ENCODE measurements at places on chromosomes 4 and X.
A peak's percentile ranks its signal among the peaks of the same experiment; 100 is the strongest.

DNA sequence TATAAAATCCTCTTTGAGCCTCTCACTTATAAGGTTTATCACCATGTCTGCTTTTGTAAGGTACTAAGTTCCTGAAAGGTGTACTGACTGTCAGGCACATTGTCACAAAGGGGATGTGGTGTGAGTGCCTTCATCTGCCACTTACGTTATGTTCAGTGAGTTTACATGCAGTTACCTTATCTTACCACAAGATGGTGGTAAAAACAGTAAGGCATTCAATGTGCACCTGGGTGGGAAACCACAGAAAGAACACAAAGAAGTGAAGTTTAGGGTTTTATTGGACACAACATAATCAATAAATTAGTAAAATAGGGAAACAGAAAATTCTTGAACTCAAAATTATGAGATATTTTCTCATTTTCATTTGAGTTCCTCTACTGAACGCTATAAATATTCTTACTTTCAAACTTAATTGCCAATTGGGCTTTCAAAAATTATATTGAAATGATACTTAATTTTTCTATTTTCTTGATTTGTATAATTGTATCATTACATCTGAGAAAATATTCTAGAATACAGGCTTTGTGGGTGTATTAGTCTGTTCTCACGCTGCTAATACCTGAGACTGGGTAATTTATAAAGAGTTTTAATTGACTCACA lies 650.8 kb downstream of the PCDH7 start:
- no peak overlapping the region for H3K27ac ChIP-seq
- peak; percentile 47 for DNase-seq
- H3K27me3 ChIP-seq = no peaks in the 10 kb centered on the region
- no peaks in the 10 kb centered on the region for H3K4me1 ChIP-seq
- no peak overlapping the region for H3K4me3 ChIP-seq

DNA sequence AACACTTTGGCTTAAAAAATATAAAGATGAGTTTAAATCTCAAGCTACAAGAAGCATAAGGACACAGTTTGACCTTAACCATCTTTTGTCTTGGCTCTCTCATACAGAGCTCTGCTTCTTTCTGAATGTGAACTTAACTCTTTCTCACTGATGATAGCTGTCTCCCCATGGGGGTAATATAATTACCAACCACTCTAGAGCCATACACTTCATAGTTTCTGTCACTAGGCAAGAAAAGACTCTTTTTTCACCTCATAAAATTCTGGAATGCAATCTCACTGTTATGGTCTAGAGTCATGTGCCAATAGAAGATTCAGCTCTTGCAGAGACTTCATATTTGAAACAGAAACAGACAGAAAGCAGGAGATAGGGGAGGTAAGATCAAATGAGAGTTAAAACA lies 481.7 kb upstream of the AGA start:
- H3K4me1 ChIP-seq = no peaks in the 10 kb centered on the region
- no peaks in the 10 kb centered on the region for H3K27me3 ChIP-seq
- H3K4me3 ChIP-seq = no peak overlapping the region
- H3K36me3 ChIP-seq = no peaks in the 10 kb centered on the region

GRCh38 chrX:10296576-10296975 lies 139.8 kb downstream of the CLCN4 start:
- H3K27ac ChIP-seq = no peak overlapping the region
- no peaks in the 10 kb centered on the region for H3K4me1 ChIP-seq
- H3K4me3 ChIP-seq = no peak overlapping the region

DNA sequence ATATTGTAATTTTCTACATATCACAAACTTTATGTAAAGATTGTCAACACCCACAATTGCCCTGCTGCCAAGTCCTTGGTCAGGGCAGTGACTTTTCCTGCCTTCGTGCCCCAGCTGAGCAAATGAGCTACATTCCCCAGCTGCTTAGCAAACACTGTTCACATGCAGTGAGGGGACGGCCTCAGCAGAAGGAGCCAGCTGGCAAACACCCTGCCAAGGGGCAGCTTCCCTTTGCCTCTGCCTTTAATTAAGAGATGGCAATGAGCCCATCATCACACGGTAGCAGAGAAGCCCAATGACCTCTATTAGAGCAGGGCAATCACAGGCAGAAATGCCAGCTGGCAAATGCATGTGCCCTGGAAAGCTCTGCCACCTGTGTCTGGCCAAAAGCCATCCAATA lies 253.4 kb downstream of the EPHA5 start:
- H3K27me3 ChIP-seq = no peaks in the 10 kb centered on the region
- no peak overlapping the region for H3K27ac ChIP-seq
- H3K36me3 ChIP-seq = no peaks in the 10 kb centered on the region
- DNase-seq = no peak
- H3K4me1 ChIP-seq = peaks cover 3% of the 10 kb centered on the region
- no peak overlapping the region for H3K4me3 ChIP-seq

DNA sequence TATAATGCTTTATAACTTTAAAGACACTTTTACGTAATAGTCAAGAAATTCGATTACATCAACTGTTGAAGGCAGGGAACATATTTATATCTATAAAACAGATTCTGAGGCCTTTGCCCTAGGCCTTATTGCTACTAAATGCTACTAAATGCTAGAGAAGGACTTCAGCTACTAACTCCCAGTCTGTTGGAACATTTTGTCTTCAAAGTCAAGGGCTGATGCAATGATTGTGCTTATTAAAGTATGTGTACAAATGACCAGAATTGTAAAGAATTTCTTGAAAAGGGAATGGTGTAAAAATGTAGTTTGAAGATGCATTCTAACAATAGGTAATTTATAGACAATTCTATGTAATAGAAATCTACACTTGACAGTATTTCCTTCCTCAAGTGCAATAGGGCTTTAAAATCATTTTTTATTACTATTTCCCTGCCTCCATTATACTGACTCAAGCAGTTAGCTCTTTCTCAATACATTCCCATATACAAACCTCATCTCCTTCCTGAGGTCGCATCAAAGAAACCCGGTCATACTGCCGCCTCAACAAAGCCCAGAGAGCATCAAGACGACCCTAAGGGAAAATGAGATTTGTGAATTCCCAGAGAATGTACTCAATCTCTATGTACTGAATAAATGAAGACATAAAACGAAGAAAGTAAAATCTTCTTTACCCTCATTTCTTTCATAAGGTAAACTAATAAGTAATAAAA lies 95.7 kb downstream of the ANTXR2 start:
- DNase-seq = no peak
- no peak overlapping the region for H3K4me3 ChIP-seq
- no peak overlapping the region for H3K27ac ChIP-seq
- H3K36me3 ChIP-seq = no peaks in the 10 kb centered on the region
- no peaks in the 10 kb centered on the region for H3K27me3 ChIP-seq

DNA sequence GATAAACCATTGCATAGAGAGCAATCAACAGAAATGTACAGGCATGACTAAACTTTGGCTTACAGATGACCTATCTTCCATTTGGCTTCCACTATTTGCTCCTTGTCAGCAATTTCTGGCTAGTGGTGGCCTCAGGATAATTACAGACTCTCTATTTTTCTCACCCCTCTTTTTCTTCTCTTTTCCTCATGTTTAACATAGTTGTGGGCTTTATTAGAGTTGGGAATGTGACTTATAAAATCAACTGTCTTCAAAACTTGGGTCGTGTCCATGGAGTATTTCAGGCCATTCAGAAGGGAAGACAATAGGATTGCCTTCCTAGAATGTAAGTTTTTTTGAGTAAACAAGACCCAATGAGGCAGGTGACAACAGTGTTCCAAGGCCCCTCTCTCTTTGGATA lies 236.2 kb downstream of the FRAS1 start:
- H3K36me3 ChIP-seq = no peaks in the 10 kb centered on the region
- H3K27me3 ChIP-seq = no peaks in the 10 kb centered on the region
- H3K4me1 ChIP-seq = no peaks in the 10 kb centered on the region
- DNase-seq = no peak
- H3K4me3 ChIP-seq = no peak overlapping the region

GRCh38 chr4:71857713-71858451 lies 74.0 kb upstream of the GC start:
- H3K27ac ChIP-seq = no peak overlapping the region
- no peaks in the 10 kb centered on the region for H3K4me1 ChIP-seq
- peak; percentile 72 for DNase-seq
- H3K4me3 ChIP-seq = no peak overlapping the region

- H3K27me3 ChIP-seq = no peaks in the 10 kb centered on the region
- H3K4me3 ChIP-seq = no peak overlapping the region
- H3K27ac ChIP-seq = no peak overlapping the region
- no peaks in the 10 kb centered on the region for H3K36me3 ChIP-seq
- no peaks in the 10 kb centered on the region for H3K4me1 ChIP-seq
These were observed 108.4 kb downstream of the DOCK11 start for GRCh38 chrX:118603981-118604380.

GRCh38 chr4:38673130-38673978 lies 9.4 kb downstream of the KLF3 start:
- no peak for DNase-seq
- H3K4me3 ChIP-seq = no peak overlapping the region
- H3K36me3 ChIP-seq = no peaks in the 10 kb centered on the region
- no peak overlapping the region for H3K27ac ChIP-seq
- no peaks in the 10 kb centered on the region for H3K27me3 ChIP-seq

DNA sequence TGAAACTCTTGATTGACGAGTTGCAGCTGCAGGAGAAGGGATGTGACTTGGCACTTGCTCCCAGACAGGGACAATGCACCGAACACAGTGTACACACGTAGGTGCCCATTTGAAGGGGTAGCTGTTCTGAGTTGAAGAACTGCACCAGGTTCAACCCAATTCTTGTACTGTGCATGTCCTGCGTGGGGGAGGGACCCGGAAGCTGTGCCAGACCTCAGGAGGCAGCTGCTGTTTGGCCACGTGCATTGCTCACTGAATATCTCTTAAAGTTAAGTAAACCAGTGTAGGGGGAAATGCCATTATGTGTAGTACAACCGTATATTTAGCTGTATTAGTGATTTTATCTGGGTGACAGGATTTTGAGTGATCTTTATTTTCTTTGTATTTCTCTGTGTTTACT lies 12.0 kb upstream of the RBBP7 start:
- H3K36me3 ChIP-seq = no peaks in the 10 kb centered on the region
- no peaks in the 10 kb centered on the region for H3K27me3 ChIP-seq
- H3K4me3 ChIP-seq = no peak overlapping the region
- DNase-seq = no peak
- H3K4me1 ChIP-seq = no peaks in the 10 kb centered on the region

GRCh38 chr4:1137850-1138249 lies 24.5 kb upstream of the RNF212 start:
- H3K4me1 ChIP-seq = no peaks in the 10 kb centered on the region
- H3K36me3 ChIP-seq = no peaks in the 10 kb centered on the region
- no peaks in the 10 kb centered on the region for H3K27me3 ChIP-seq
- no peak overlapping the region for H3K4me3 ChIP-seq
- no peak for DNase-seq
- no peak overlapping the region for H3K27ac ChIP-seq

DNA sequence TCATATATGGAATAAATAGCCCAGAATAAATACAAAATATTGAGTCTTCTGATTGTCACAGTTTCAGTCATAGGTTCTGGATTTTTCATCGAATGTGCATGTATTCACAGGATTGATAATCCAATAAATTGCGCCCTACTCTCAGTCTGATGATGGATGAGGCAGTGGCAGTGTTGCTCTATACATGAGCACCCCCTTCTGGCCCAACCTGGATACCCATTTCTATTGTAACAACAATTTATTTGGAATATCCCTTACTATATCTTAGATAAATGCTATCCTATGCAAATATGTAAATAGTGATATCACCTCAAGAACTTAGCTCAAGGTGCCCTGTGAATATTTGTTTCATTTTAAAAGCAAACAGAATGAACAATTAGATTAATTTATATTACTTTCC lies 733.7 kb upstream of the PABPC4L start:
- H3K4me3 ChIP-seq = no peak overlapping the region
- H3K36me3 ChIP-seq = no peaks in the 10 kb centered on the region
- H3K4me1 ChIP-seq = no peaks in the 10 kb centered on the region
- H3K27ac ChIP-seq = no peak overlapping the region
- H3K27me3 ChIP-seq = no peaks in the 10 kb centered on the region

GRCh38 chr4:91525621-91526020 lies 778.1 kb upstream of the GRID2 start:
- H3K4me3 ChIP-seq = no peak overlapping the region
- no peaks in the 10 kb centered on the region for H3K4me1 ChIP-seq
- H3K27me3 ChIP-seq = no peaks in the 10 kb centered on the region
- H3K27ac ChIP-seq = no peak overlapping the region

DNA sequence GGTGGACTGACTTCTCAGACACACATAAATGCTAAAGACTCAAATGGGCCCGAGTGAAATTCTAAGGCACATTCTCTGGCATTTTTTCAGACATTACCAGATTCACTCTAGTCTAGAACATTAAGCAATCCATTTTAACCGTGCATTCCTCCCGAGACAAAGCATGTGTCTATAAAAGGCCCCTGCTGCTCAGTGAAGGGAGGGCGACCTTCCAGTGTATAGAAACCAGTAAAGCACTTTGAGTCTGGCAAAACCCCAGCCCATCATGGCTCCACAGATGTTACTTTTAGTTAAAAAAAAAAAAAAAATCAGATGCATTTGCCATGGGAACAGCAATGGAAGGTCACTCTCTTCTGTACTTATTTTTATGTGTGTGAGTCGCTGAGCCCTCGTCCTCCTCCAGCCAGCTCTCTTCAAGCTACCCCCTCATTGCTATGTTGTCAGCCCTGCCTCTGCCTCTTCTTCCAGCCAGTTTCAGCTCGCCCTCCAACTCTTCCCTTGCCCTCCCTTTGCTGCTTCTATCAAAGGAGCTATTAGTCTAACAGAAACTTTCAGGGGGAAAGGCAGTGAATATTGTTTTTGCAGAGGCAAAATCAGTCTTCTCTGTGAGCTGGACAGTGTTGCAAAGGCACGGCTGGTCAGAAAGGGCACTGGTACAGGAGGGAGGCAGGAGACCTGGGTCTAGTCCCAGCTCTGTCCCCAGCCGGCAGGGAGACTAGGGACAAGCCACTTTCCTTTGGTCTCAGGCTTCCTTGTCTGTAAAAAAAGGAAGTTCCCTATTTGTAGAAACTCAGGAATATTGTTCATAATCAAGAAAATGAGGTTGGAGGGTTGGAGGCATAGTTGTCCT lies 644.2 kb downstream of the ZNF674 start:
- H3K4me3 ChIP-seq = no peak overlapping the region
- H3K27ac ChIP-seq = no peak overlapping the region
- DNase-seq = no peak
- H3K4me1 ChIP-seq = no peaks in the 10 kb centered on the region

DNA sequence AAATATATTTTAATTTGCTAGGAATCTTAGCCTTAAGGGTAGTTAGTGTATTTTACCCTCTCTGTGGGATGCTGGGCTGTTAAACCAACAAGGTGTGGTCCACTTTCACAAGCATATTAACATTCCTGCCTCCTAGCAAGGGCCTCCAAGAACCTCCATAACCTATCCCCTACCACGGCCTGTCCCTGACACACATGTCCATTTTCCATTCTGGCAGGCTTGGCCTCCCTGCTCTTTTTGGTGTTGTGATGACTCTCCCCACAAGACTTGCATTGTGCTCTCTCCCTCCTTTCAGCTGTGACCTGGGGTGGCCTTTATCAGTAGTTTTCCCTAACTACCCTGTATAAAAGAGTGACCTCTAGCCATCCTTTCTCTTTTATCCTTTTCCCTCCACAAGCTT lies 120.2 kb downstream of the KLHL8 start:
- no peaks in the 10 kb centered on the region for H3K4me1 ChIP-seq
- H3K27ac ChIP-seq = no peak overlapping the region
- no peaks in the 10 kb centered on the region for H3K27me3 ChIP-seq
- H3K36me3 ChIP-seq = no peaks in the 10 kb centered on the region
- DNase-seq = no peak

- DNase-seq = no peak
- no peaks in the 10 kb centered on the region for H3K36me3 ChIP-seq
- H3K27ac ChIP-seq = no peak overlapping the region
- no peak overlapping the region for H3K4me3 ChIP-seq
- H3K4me1 ChIP-seq = no peaks in the 10 kb centered on the region
- H3K27me3 ChIP-seq = no peaks in the 10 kb centered on the region
These were observed 2.3 kb downstream of the TCEAL5 start for GRCh38 chrX:103274284-103274683.

- no peak overlapping the region for H3K27ac ChIP-seq
- H3K27me3 ChIP-seq = no peaks in the 10 kb centered on the region
- no peak for DNase-seq
These were observed 812 bp downstream of the FAT1 start for GRCh38 chr4:186722796-186723291.

Measured in iPS DF 6.9 (cell line).